ENCODE measurements at places on chromosomes 6 and 20.

DNA sequence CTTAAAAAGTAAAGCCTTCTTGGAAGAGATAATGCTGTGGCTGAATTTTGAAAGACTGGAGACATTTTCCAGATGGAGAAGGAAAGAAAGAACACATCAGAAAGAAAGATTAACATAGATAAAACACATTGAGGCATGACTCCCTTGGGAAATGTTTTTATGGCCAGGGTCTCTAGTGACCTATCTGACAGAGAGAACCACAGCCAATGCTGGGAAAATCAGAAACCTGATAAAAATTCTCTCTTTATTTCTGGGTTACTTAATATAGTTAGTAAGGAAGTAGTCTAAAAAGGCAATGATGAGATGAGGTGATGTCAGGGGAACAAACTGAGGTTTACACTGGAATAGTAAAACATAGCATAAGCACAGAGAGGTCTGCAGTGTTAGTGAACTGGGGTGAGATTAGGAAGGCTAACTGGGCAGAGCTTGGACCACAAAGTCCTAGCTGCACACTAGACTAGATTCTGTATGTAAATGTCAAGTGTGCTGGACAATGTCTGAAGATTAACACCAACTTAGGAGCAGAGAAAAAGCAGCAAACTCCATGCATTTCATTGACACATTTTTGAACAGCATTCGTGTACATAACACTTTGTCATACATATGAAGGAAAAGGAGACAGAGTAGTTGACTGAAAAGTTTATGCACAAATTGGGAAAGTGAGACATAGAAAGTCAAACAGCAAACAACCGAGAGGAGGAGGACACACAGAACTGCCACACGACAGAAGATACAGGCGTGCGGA lies 31.0 kb downstream of the ELOVL2 start:
- DNase-seq: no peak

- no peak for DNase-seq
Measured at GRCh38 chr20:37071481-37071911, 24.3 kb downstream of the RBL1 start.

DNA sequence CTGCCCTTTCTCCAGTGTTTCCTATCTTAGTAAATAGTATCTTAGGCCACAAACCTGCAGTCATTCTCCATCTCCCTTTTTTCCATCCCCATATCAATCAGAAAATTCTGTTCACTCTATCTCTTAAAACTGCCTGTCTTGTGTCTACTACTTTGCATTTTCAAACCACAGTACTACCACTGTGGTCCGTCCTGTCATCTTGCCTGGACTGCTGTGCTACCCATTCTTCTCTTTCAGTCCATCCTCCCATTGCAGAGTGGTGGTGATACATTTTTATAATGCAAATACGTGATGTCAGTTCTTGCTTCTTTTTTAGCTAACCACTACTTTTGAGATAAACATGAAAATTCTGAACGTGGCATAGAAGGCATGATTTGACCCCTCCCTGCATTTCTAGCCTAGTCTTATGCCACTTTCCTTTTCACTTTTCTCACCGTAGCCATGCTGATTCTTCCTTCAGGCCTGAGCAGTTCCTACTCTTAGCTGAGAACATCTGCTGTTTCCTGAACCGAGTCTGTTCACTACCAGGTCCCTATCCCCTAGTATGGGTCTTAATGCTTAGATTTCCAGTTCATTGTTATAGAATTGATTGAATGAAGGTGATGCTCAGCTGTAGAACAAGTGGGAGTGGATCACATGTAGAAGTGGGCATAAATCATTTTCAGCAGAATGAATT lies 13.8 kb downstream of the TBPL1 start:
- no peak for DNase-seq

DNA sequence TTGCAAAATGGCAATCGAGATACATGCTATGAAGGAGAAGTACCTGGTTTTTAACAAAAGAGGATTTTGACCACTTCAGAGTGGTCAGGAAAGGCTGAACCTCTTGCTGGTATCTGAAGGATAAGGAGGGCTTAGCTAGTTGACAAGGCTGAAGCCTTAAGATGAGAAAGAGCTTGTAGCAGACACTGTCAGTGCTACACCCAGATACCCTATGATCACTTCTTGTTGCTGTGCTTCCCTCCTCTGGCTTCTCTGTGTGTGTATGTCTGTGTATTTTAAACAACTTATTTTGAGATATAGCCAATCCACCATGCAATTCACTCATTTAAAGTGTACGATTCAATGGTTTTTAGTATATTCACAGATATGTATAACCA lies 38.9 kb upstream of the TGM2 start:
- DNase-seq: no peak

DNA sequence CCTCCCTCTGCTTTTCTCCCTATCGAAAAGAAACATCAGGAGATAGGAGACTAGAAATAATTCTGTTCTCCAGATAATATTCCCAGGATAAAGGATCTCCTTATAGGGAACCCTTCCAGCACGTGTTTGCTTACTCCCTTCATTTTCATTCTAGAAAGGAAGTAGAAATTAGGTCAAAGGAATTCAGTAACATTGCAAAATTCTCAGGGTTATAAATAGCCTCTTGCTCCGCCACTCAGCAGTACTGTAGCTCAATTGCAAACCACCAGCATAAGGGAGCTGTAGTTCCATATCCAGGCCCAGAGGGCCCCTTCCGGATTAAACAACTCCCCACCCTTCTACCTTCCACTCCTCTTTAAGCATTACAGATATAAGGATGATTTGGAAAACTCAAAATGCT lies 6.2 kb downstream of the ELMO2 start:
- no peak for DNase-seq

- no peak for DNase-seq
Measured at GRCh38 chr6:40098774-40099173, 164.5 kb upstream of the MOCS1 start.

- DNase-seq: no peak
Measured at GRCh38 chr6:139308936-139309603, 17.3 kb upstream of the TXLNB start.

DNA sequence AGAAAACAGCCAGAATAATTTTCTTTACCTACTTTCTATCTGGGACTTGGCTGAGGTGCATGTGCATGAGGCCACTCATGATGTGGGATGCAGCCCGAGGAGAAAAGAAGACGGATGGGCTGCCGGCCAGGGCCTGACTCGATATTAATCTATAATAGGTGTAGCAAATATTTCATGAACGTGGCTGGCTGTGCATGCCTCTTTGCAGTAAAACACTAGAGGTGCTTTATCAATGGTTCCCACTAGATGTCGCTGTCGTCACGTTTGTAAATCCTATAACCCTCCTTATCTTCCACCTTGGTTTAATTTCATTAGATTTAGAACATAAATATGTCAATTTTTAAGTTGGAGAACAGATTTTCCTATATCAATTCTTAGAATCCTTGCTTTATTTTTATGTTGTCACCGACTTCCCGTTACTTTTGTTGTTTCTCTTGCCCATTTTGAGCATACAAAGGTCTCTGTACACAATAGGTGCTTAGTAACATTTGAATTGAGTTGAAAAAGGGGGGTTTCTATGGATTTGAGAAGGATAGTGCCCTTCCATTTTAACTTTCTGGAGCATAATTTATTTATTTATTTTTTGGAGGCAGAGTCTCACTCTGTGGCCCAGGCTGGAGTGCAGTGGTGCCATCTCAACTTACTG lies 19.6 kb upstream of the FERMT1 start:
- DNase-seq: no peak

DNA sequence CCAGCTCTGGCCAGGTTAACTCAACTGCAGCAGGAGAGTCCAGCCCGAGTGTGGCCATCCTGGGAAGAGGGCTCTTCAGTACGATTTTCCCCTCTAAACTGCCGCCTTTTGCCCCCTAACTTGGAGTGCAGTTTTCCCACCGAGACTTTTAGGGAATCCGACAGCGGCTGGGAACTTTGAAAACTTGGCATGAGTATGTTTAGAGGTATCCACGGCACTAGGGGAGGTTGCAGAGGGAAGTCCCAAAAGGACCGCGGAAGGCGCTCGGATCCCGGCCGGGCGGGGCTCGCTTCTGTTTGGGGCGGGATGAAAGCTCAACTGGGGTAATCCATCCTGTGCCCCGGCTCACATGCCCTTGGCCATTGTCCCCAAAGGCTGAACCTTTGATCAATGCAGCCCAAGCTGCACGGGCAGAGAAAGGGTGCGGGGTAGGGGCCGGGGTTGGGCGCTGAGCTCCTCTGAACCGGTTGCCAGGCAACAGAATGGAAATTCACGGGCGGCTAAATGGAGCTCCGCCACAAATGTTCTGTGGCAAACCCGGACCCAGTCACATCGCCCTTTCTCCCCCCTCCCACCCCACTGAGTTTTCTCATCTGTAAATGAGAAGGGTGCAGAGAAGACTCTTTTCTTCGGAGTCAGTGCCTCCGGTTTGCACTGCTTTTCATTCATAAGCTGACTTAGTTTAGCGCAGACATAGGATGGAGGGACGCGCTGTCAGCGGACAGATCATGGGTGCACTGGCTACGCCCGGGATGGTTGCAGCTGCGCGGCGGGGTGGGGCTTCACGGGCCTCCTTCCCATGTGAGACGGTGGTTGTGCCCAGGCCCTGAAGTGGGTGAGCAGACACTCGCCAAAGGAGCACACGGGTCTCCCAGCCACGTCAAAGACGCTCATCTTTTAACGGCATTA lies 2.3 kb downstream of the BMP6 start:
- no peak for DNase-seq

GRCh38 chr20:63500902-63501817 lies 2.3 kb upstream of the EEF1A2 start:
- DNase-seq: no peak

GRCh38 chr6:163946437-163946836 lies 531.9 kb downstream of the QKI start:
- DNase-seq: no peak

DNA sequence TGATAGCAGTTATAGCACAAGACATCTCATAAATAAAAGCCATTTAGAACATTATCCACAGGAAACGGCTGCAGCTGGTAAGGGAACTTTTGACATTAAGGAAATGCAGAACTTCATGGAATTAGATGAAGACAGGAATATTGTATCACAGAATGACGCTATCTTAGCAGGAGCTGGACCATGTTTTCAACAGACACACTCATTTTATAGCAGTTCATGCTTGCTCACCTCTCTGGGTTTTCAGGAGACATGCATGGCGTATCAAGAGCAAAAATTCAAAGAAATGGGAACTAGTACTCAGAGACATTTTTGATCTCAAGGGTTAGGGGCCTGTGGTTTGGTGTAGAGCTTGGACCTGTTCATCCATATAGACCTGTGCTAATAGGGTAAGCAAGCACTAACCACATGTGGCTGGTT lies 125.0 kb downstream of the FYN start:
- no peak for DNase-seq

GRCh38 chr6:74731931-74732330 lies 473.9 kb downstream of the COL12A1 start:
- DNase-seq: no peak

DNA sequence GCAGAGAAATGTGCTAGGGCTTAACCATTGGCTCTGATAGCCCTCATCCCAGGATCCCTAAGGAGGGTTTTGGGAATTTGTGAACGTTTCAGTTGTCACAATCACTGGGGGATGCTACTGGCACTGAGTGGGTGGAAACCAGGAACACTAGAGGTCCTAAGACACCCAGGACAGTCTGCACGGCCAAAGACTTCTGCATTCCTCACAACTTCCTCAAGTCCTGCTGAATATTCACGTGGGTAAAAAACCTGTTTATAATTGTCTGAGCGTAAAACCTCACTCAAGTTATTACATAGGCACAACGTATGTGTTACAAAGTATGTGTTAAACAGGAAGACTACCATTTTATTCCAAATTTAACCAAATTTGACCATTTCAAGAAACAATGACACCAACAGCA lies 52.4 kb downstream of the GMDS start:
- DNase-seq: no peak

DNA sequence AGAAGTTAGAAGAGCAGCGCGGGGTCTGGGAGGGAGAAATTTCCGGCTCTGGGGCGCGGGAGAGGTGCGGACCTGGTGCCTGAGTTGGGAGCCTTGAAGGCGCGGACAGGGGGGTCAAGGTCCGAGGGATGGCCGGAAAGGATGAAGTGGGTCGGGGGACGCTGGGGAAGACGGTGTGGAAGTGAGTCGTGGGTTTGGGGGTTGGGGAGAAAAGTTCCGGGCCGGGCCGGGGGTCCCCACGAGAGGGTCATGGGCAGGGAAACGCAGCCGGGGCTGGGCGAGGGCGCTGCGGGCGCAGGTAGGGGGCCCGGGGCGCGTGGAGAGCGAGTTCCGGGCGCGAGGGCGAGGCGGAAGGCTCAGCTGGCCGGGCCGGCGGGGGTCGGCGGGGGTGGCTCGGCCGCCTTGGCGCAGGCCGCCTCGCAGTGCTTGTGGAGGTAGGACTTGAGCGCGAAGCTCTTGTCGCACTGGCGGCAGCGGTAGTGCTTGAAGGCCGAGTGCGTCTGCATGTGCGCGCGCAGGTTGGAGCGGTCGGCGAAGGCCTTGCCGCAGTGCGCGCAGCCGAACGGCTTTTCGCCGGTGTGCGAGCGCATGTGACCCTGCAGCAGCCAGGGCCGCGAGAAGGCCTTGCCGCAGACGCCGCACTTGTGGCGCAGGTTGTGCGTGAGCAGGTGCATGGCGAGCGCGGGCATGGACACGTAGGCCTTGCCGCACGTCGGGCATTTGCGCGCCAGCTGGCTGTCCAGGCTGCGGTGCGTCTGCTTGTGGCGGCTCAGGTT lies 10.5 kb upstream of the SRXN1 start:
- DNase-seq: no peak

- no peak for DNase-seq
Measured at GRCh38 chr20:52830598-52830997, 141.6 kb upstream of the TSHZ2 start.

GRCh38 chr20:15930311-15931305 lies 642.6 kb downstream of the KIF16B start:
- no peak for DNase-seq

DNA sequence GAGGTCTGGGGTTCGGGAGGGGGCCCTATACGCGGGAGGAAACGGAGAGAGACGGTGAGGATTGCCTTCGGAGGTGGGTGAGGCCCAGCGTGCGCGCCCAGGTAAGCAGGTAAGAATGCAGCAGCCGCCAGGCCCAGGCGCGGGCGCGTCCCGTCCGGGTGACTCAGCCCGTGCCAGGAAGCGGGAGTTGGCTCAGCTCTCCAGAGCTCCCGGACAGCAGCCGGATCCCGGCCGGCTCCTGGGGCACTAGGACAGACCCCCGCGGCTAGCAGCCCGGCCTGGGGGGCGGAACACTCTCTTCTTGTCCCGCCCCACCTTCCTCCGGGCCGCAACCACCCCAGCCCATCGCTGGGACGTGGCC lies 1.5 kb upstream of the MDFI start:
- DNase-seq: no peak

- no peak for DNase-seq
Measured at GRCh38 chr6:44508646-44509045, 121.1 kb downstream of the CDC5L start.

DNA sequence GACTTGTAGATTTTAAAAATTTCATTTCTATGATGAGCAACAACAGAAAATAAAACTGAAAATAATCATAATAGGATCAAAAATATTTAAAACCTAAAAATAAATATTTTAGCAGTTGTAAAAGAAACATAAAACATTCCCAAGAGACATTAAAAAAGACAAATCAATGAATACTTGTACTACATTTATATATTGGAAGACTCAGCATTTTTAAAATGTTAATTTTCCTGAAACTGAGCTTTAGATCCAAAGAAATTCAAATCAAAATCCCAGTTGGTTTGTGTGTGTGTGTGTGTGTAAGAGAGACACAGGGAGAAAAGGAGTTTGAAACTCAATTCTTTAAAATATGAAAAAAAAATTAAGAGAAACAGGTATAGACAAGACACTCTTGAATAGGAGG lies 38.7 kb upstream of the DSE start:
- DNase-seq: no peak
